Skin of body (tissue), 3 donors: ENCODE measurements at places on chromosomes 16 and 17. TPM values are rescaled to one million over a fixed set of nuclear protein-coding genes. Genes with fewer than 3 reads are reported as not detected.

- DNase-seq = no peak
These were observed 507 bp downstream of the COA3 start for GRCh38 chr17:42798011-42798382.

DNA sequence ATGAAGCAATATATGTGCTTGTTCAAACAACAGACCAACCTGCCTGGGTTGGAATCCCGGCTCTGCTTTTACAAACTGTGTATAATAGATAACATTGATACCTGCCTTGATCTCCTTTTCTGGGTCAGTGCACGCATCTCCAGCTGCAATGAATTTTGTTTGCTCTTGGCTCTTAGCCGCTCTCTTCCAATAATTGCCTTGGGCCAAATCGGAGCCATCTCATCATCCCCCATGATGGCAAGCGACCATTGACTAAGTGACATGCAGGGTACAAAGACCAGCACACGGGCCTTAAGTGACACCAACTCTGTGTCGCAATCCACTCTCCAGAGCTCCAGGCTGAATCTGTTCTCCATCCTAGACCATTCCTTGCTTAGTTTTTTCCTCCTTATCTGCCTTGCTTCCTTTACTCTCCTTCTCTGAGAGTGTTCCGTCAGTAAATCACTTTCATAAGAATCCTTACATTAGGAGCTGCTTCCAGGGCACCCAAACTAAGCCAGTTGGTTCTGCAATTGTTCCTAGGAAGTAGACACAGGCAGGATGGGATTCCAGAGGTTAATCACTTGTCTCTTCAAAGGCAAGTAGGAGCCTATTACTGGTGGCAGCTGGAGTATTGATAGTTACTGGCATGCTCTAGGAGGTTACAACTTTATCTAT, 134.2 kb downstream of the ABCA8 start:
- DNase-seq = no peak

DNA sequence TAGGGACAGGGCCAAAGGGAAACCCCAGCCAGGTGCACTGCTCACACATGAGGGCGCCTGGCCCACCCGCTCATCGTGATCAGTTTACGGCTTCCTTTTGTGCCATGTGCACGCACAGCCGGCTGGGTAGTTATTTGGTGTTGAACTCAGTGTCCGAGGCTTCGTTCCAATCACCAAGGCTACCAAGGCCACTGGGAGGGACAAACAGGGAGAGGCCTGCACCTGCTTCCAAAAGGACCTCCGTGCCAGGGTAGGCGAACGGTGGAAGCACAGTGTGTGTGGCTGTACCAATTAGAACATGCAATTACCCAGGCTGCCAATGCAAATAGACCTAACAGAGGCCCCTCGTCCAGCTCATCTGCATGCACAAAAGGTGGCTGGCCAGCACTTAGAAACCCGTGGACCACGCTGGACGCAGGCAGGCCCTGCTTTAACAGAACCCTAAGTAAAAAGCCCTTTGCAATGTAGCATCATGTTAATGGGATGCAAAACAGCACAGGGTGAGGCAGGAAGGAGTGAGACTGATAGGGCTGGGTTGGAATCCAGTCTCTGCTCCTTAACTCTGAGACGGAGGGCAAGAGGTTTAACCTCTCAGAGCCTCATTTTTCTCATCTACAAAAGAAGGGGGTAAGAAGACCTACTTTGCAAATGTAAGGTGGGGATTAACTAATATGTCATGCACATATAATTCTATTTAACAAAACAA, 204.0 kb downstream of the XYLT1 start:
- DNase-seq = no peak

GNAO1 gene
- 1.8 TPM for total RNA-seq

CHST5 gene
- 0.10 TPM for total RNA-seq

CCDC144A gene
- 1.7 TPM for total RNA-seq

TOX3 gene
- total RNA-seq = 0.49 TPM

GRCh38 chr17:40803617-40804082, 3.9 kb upstream of the KRT28 start:
- DNase-seq = peak; percentile 33

GRCh38 chr16:15482068-15482747, 47.8 kb downstream of the BMERB1 start:
- DNase-seq = peak; percentile 17

DNA sequence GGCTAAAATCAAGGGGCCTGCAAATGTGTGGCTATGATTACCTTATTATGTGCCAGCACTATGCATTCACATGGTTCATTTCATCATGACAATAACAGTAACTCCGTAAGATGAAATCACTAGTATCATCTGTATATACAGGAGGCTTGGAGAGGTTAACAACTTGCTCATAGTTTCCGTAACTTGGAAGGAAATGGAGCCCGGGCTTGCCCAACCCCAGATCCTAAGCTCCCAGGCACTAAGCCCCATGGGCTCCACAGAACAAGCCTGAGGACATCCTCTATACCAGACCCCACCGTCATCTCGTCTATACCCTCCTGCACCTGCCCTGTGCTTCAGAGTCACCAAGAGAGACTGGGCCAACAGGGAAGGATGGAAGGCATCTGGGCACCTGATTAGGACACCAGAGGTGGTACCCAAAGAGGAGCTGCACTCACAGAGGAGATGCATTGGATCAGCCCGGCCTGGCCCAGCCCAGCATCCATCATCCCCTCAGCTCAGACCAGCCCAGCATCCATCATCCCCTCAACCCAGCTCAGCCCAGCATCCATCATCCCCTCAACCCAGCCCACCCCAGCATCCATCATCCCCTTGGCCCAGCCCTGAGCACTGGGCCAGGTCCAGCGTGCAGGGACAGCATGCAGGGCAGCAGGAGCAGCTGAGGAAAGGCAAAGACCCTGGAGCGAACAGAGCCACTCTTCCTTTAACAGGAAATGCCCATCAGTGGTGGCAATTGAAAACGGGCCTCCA, 28.5 kb downstream of the NSMCE1 start:
- DNase-seq = no peak

IKZF3 gene
- total RNA-seq = 0.39 TPM

DNA sequence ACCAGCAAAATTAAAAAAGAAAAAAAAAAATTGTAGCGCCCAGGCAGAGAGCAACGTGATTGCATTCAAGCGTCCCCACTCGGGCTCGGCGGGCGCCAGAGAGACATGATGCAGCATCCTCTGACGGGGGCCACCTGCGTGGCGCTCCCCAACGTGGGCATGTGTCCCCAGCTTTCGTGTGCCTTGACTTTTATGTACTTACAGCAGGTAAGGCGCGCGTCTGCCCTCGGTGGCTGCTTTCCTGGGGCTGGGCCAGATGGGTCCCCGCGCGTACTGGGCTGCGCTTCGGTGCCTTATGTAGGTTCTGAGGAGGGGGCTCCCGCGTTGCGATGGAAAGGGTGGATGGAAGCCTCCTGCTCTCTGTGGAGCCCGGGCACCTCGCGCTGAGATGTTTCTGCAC, 28.4 kb upstream of the RBFOX1 start:
- DNase-seq = no peak

KCNJ16 gene
- 0.69 TPM for total RNA-seq

KRTAP4-9 gene
- 5.2 TPM for total RNA-seq

DNA sequence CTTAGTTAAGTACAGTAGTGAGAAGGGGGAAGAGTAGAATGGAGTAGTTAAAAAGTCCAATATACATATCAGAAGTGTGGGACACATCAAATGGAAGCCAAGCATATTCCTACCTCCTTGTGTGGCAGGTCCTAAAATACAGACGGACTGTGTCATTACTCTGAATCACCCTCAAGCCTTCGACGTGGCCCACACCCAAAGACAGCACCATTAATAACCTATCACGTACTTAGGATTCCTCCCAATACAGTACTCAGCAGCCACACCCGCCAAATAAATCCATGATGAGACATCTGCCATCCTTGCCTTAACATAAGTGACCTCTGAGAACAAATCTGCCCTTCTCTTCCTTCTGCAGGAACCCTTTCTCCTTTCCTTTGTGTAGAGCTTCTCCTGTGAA, 38.9 kb downstream of the UBE2G1 start:
- no peak for DNase-seq

GRCh38 chr17:20896153-20896649, 146.6 kb downstream of the USP22 start:
- DNase-seq = no peak

DNA sequence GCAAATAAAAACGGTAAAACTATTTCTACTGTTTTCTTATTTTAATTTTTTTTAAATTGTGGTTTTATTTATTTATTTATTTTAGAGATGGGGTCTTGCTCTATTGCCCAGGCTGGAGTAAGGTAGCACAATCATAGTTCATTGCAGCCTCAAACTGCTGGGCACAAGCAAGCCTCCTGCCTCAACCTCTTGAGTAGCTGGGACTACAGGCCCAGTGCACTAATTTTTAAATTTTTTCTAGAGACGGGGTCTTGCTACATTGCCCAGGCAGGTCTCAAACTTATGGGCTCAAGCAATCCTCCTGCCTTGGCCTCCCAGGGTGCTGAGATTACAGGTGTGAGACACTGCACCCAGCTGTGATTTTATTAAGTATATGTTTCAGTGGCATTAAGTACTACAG, 46.5 kb upstream of the MRC2 start:
- DNase-seq = no peak

LRRC75A gene
- total RNA-seq = 2.9 TPM

CDRT15 gene
- total RNA-seq = not detected

DNA sequence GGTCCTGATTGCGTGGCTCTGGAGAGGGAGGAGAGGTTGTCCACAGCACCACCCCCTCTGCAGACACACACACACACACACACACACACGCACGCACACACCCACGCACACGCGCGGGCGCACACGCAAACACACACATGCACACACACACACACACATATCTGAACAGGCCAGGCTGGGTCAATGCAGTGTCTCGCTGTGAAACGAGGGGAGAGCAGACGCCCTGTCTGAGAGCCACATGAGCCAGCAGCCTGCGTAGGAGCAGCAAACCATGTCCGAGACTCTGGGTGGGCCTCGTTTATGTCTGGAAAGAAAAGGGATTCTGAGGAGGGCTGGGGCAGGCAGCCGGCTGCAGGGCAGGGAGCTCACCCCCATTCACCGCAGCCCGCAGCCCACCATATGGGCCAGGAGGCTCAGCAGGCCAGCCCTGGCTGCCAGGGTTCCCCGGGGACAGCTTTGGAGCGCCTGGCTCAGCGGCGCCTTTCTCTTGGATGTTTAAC, 93.3 kb upstream of the TNRC6C start:
- no peak for DNase-seq

DNA sequence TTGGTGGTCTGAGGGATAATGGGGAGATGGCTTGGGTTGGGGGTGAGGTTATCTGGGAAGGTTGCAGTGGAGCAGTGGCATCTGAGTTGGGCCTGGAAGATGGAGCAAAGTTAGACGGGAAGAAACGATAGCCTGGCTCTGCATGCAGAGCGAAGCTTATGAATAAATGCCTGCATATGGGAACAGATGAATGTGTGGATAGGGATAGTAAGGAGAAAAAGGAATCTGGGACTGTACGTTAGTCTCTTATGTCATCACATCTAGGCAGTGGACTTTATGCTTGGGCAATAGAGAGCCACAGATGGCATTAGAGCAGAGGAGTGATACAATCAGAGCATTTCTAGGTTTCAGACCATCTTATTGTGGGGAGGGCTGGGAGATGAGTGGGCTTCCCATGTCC, 33.0 kb downstream of the CPNE2 start:
- DNase-seq = no peak

BAIAP2 gene
- 34.6 TPM for total RNA-seq

- DNase-seq = no peak
These were observed 2.4 kb downstream of the CCL14 start for GRCh38 chr17:35984140-35984539.

DNA sequence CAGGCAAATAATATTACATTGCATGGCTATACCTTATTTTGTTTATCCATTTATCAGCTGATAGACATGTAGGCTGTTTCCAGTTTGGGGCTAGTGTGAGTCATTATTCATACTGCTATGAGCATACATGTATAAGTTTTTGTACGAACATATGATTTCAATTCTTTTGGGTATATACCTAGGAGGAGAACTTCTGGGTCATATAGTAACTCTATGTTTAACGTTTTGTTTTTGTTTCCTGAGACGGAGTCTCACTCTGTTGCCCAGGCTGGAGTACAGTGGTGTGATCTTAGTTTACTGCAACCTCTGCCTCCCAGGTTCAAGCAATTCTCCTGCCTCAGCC, 2.4 kb upstream of the ITGAL start:
- DNase-seq = no peak

- no peak for DNase-seq
These were observed 12.7 kb downstream of the NATD1 start for GRCh38 chr17:21240369-21241055.

- no peak for DNase-seq
These were observed 17.2 kb downstream of the SPAG9 start for GRCh38 chr17:51103451-51103850.
